ENCODE measurements at places on chromosomes 12 and 14. TPM values are rescaled to one million over a fixed set of nuclear protein-coding genes. Genes with fewer than 3 reads are reported as not detected.

CDKN3 gene
- 4.1 TPM for total RNA-seq

DNA sequence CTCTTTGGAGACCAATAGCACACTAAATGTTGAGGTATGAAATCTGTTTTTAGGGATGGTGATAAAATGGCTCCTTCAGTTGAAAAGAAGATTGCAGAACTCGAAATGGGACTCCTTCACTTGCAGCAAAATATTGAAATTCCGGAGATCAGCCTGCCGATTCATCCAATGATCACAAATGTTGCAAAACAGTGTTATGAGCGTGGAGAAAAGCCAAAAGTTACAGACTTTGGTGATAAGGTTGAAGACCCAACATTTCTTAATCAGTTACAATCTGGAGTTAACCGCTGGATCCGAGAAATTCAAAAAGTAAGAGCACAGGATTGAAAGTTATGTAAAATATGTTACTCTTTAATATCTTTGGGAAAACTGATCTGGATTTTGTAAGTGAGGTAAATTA, 15.3 kb downstream of the DYNC1H1 start:
- DNase-seq, result no peak

- DNase-seq, result no peak
Measured at GRCh38 chr14:100748403-100748802, 21.7 kb downstream of the DLK1 start.

DNA sequence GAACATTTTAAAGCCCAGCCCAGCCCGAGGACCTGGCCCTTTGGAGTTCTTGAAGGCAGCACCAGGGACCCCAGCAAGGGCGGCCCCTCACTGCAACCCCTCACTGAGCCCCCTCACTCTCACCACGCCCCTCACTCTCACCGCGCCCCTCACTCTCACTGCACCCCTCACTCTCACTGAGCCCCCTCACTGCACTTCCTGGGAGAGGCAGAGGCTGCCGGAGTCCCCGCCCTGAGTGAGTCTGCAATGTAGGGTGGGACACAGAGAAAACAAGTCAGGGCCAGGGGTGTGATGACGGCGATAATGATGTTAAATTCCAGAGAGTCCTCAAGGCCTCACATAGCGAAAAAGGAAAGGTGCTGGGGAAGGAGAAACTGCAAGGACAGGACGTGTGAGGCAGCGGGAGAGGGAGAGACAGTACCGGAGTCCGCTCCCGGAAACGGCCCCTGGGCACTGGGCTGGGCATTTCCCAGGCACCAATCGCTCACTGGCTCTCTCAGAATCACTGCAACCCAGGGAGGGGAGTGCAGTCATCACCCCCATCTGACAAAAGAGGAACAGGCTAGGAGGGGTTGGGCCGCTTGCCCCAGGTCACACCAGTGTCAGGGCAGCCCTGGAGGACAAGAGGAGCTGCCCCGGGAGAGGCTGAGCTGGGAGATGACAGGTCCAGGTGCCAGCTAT, 24.9 kb downstream of the CCDC88C start:
- no peak for DNase-seq

GRCh38 chr12:3189282-3189681, 112.1 kb downstream of the TSPAN9 start:
- DNase-seq, result no peak

DNA sequence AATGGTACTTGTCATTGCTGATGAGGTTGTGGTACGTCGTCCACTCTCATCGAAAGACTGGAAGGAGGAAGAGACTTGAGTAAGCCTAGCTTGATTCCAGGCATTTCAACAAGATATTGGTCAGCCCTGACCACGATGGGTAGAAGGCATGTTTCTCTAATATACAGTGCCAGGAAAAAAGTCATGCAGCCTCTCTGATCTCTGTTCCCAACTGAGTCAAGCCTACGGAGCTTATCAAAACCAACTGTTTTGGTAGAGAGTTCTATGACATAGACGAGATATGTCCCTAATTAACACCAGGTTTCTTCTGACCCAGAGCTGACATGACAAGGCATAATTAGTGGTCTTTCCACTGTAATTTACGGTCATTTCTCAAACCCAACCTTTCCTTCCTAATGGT, 58.5 kb downstream of the NIN start:
- no peak for DNase-seq

- DNase-seq, result no peak
Measured at GRCh38 chr14:59292028-59292427, 103.6 kb downstream of the DAAM1 start.

TAS2R19 gene
- total RNA-seq, result 9.3 TPM

DNA sequence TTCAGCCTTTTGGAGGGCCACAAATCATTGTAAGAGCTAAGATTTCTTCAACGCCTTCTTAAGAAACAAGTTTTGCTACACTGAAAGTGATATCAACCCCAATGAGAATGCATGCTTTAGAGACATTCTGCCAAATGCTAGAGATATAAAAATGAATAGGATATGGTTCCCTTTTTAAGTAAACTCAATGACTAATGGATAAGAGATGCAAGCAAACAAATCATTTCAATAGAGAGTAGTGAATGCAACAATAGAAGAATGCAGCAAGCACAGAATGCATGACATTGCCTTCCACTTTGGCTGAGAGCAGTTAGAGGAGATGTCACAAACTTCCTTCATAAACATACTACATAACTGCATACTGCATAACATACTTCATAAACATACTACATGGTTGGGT, 116.4 kb downstream of the PDZRN4 start:
- DNase-seq, result no peak

GRCh38 chr12:118064608-118065007, 3.6 kb upstream of the WSB2 start:
- DNase-seq, result no peak

DNA sequence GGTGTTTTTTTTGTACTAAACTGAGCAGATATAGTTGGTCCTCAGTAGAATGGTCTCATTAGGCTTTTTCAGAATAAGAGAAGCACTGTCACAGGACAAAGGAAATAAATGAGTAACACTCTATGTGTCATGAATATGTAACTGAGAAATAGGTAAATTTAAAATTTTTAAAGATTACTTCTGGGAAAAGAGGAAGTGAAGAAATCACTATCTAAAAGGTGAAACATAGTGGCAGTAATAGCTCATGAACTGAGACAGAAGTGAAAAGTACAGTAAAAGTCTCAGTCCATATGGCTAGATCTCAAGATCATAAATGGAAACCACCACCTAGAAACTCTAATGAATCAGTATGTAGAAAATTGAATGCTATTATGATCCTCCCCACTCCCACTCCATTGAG, 89.3 kb upstream of the TTC7B start:
- DNase-seq, result no peak

DNA sequence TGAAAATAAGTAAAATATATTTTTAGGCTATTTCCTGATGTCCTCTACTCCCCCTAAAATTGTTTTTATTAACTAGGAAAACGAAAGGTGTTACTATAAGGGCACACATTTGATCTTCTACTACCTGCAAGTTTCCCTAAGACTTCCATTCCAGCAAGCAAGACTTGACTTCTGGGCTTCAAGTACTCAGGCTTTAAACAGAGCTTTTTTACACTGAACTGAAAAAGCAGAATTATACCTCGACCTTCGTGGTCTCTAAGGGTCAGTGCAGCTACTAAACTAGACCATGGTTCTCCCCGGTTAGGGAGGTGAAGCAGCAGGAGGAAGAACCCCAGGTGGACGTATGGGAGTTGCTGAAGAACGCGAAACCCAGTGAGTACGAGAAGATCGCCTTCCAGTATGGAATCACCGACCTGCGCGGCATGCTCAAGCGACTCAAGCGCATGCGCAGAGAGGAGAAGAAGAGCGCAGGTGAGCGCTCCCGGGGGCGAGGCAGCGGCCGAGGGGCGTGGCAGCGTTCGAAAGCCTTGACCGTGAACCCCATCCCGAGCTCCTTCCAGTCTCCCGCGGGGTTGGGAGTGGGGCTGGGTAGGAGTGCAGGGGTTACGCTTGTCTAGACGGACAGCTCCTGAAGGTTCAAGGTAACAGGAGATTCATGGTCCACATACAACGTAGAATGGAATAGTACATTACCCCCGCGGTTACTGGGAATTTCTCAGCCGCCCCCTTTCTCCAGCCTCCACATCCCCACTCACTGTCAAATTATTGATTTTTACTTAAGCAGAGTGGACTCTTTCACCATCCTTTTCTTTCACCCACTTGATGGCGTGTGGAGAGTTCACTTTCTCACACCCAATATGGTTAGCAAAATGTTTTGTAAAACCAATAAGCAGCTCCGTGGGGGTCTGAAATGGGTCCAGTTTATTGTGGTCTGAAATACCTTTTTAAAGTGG, 47.6 kb downstream of the MYBPC1 start:
- no peak for DNase-seq

- DNase-seq, result no peak
Measured at GRCh38 chr14:77659831-77660230, 43.4 kb upstream of the SPTLC2 start.

PZP gene
- total RNA-seq, result 0.80 TPM

- no peak for DNase-seq
Measured at GRCh38 chr12:26227361-26227745, 32.0 kb downstream of the SSPN start.

- no peak for DNase-seq
Measured at GRCh38 chr12:22527999-22528398, 16.3 kb downstream of the C2CD5 start.

- DNase-seq, result no peak
Measured at GRCh38 chr12:2169489-2169888, 116.7 kb downstream of the CACNA1C start.

- DNase-seq, result no peak
Measured at GRCh38 chr12:103799504-103799856, 41.6 kb downstream of the NT5DC3 start.

- DNase-seq, result no peak
Measured at GRCh38 chr14:75081660-75082229, 12.3 kb downstream of the ZC2HC1C start.
